ENCODE measurements at places on chromosomes 1 and 21.

DNA sequence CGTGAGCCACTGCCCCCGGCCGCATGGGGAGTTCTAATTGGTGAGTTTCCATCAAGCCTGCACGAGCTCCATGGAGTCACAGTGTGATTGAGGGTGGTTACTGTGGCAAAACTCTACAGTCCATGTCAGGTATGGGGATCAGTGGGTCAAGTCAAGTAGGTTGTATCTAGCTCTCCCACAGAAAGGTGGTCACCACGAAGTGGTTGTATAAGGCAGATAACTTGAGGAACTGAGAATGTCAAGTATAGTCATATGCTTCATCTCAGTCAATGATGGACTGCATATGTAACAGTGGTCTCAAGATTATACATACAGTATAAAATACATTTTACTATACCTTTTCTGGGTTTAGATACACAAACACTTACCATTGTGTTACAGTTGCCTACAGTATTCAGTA is 348.6 kb upstream of the ZP4 start:
- DNase-seq = no peak

DNA sequence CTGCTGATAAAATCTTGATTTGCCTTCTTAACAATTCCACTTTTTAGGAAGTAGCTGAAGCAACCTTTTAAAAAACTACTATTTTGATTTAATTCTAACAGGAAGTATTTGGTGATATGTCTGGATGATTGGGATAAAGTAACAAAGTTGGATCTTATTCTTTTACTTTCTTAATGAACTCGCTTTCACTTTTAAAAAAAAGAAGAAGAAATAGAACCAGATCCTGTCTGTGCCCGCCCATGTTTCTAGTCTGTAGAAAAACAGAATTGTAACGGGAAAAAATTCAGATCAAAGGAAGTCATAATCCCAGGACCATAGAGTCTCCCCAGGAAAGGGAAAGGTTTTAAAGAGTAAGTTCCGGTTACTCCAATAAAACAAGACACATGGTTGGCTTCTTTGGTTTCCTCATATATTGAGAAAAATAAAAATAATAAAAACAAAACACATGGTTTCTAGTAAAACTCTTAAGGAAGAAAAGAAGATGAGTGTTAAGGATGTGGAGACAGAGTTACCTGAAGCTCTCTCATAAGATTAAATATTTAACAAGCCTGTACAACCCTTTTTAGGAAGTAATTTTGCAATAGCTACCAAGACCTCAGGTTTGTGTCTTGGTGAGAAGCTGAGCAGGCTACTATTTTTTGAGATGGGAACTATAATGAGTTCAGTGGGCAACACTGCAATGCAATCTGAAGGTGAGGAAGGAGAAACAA is 4.9 kb downstream of the CD48 start:
- DNase-seq = no peak

DNA sequence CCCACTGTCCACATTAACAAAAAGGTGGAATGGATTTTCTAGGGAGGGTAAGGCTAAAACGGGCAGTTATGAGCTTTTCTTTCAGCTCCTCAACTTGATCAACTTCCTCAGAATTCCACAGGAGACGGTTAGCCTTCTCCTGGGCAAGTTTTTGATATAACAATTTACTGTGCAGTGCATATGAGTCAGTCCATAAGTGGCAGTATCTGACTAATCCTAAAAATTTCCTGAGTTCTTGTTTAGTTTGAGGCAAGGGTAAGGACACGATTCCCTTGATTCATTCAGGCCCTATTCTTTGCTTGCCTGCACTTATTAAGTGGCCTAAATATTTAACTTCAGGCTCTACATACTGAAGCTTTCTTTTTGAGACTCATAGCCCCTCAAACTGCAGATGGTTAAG is 6.2 kb upstream of the AADACL3 start:
- DNase-seq = no peak

DNA sequence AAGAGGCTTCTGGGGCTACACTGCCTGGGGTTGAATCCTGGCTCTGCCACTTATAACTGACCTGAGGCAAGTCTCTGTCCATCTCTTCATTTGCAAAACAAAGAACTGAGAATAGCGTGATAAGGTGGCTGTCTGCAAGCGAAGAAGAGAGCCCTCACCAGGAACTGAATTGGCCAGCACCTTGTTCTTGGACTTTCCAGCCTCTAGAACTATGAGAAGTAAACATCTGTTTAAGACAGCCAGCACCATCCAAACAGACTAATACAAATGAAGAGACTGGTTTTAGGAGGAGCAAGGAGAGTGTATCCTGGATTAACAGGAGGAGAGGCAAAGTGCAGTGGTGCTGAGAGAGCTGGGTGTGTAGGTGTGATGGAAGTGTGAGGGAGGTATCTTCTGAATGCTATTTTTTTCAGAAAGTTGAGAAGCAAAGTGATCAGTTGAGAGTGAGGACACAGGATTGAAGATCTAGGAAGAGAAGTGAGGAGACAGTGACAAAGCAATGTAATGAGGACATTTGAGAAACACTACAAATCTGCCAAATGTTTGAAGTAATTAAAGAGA is 59.3 kb downstream of the CD58 start:
- DNase-seq = no peak

GRCh38 chr1:68570871-68571270 is 74.0 kb upstream of the DEPDC1 start:
- no peak for DNase-seq

GRCh38 chr1:210330279-210330866 is 1.7 kb downstream of the HHAT start:
- DNase-seq = no peak

DNA sequence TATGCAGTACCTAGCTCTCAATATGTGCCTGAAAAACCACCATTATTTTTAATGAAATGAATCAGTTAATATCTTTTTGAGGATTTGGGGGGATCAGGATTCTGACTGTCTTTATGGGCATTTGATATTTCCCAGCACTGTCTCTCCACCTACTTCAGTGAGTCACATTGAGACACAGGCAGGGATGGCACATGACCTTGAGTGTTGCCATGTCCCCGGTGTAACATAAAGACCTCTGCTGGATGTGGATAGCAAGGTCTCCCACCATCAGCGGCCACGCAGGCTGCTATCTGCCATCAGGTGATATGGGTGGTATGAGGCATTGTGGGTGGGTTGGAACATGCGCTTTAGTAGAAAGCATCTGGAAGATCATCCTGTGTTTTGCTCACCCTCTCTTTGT is 103.2 kb downstream of the RGL1 start:
- no peak for DNase-seq

GRCh38 chr1:200317236-200317635 is 92.6 kb downstream of the ZNF281 start:
- no peak for DNase-seq

- DNase-seq = no peak
These were observed 2.6 kb downstream of the MGST3 start for GRCh38 chr1:165633614-165634013.

DNA sequence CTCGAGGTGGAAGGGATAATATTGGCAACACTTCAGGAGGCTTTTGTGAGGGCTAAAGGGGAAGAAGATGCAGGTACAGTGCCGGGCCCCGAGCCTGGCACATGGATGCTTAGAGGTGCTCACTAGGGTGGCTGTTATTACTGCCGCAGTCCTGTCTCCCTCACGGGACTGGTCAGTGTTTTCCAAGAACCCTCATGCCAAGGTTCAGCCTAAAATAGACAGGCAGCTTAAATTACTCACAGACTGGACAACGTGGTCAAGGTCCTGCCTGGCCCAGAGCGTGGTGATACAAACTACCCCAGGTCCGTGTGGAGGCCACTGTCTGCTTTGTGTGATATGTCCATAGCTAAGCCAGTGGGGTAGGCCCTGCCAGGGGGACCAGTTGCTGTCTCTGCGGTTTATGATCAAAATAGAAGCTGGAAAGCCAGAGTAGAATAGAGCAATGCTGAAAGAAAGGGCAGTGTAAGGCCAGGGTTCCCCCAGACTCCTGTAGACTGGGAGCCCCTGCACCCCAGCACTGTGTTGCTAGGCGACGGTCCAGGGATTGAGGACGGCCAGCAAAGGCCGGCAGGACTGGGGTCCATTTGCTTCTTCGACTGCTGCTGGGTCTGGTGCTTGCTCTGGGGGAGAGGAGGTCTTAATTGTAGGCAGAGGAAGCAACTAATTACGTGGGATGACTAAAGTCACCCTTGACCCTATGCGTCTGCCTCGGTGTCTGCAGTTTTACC is 36.1 kb downstream of the ELAPOR1 start:
- no peak for DNase-seq

All from GM12891 (cell line).